CD4-positive, alpha-beta T cell treated with Interleukin-17A for 1 hour (primary cell): ENCODE measurements at places on chromosomes 4 and X.

GRCh38 chr4:185033950-185034349 lies 15.7 kb downstream of the HELT start:
- no peak for DNase-seq

DNA sequence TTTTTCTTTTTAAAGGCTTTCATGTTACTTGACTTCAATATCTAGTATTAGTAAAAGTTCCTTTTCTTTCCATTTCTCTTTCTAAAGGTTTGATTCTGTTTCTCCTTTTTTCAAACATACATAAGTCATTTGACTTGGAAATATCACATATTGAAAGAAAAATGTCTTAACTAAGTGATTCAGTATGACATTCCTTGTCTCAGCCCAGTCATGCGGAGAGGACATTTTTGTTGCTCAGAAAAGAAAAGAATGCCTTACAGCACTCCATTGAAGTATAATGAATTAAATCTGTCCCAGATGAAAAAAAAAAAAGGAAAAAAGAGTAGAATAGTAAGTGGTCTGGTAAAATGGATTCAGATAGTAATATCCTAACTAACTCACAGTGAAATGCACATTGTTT lies 466.1 kb downstream of the ADGRL3 start:
- no peak for DNase-seq

GRCh38 chr4:52576326-52576725 lies 82.8 kb downstream of the USP46 start:
- no peak for DNase-seq

- no peak for DNase-seq
These were observed 116.0 kb downstream of the SNCA start for GRCh38 chr4:89720981-89721380.

DNA sequence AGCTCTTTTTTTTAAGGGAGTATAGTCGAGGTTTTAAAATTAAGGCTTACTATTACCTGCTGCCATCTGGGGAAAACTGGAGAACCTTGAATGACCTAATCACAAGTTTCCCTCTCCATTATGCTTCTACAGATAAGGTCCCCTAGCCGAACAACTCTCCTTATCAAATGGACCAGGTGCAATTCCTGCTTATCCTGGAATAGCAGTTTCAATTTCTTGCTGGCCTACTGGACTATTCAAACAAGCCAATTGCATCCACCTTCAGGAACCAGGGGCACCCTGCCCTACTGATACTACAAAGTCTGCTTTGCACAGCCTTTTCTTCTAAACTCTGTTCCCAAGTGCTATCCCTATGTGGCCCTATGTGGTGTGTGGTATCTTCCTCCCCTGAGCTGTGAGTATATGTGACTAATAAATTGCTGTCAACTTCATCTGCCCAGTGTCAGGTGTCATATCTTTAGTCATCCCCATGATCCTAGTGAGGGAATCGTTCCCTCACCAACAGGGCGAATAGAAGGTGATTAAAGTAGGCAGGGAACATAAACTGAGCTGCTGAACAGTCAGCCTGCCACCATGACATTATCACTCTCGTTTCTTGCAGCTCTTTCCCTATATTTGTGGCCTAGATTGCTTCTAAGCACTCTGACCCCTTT lies 128.5 kb downstream of the ATG4A start:
- no peak for DNase-seq

- no peak for DNase-seq
These were observed 10.3 kb upstream of the PHEX start for GRCh38 chrX:22021751-22022324.

DNA sequence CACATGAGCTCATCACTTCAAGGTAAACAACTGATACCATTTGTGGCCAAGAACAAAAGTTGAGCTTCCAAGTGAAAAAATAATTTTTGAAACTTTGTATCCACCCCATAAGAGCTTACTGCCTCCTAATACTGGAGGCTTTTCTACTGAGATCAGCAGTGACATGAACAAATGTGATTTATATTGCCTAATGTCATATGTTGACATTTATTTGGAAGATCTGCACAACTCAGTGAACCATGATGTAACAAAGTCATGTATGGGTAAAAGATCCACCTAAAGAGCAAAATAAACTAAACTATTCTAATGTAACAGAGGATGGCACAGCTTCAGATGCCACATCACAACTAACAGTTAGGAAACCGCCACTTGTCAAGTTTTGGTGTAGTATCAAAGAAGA lies 65.8 kb downstream of the AFAP1 start:
- DNase-seq, result no peak

DNA sequence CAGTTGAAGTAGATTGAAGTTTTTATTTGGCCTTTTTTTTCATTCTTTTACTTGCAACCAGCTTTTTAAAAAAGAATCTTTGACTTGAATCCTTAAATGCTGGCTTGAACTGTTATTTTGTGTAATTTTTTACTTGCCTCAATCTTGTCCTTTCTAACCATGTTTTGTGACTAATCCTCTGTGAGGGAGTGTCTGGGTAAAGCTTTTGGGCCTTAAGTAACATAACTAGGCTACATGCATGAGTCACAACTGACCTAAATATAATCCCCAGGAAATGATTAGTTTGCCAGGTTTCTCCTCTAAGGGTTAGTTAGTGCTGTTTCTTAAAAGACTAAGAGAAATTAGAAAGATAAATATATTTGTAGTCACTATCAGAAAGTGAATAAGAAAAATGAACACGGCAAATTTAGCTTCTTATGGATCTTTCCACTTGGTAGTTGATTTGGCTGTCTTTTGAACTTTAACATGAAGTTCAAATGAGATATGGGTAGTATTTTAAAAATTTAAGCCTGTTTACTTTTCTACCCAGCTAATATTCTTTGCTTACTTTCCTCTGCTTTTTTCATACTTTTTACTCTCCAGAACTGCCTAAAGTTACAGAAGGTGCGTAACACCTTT lies 13.0 kb downstream of the EXOC1 start:
- peak; percentile 30 for DNase-seq

DNA sequence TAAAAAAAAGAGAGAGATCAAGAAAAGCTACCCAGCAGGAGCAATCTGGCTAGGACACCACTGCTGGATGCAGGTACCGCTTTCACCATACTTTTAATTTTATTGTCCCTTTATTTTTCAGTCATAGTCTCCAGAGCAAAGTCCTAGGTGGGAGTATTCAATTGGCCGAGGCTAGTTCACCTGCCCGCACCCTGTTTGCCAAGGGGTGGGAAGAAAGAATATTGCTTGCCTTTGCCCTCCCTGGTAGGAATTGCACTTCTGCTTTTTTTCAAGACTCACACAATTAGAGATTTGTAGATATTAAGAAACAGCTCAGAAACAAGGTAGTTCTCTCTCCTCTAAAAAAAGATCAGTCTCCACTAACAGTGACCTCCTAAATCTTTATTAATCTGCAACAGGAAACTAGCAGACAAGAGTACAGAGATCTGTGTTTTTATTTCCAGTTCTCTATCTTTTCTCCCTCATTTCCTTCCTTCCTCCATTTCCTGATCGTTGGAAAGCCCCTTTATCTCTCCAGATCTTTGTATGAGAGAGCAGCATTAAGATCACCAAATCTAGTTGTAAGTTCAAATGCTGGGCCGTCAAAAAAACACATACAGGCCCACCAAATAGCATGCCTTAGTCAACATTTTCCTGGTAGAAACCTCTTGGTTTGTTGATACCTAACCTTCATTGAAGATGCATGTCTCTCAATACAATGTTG lies 9.4 kb upstream of the RPGR start:
- DNase-seq, result no peak

GRCh38 chr4:127772769-127773671 lies 9.1 kb upstream of the HSPA4L start:
- DNase-seq, result no peak

- no peak for DNase-seq
These were observed 116.4 kb downstream of the PPP3CA start for GRCh38 chr4:101230801-101231426.

- DNase-seq, result no peak
These were observed at the start of gene PRRG1 for GRCh38 chrX:37349221-37350033. Gene PRRG1, plus strand, starts transcription at chrX:37349364. Its CDS starts 56,886 bp downstream, at chrX:37406250.

DNA sequence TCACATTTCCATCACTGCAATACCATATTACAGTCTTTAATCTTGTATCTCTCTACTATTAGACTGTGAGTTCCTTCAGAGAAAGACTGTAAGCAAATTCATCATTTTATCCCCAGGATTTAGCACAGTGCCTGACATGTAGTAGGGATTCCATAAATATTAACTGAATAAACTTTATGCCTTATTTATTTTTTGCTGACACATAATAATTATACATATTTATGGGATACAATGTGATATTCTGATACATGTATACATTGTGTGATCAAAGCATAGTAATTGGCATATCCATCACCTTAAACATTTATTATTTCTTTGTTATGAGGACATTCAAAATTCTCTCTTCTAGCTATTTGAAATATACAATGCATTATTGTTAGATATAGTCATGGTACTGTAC lies 3.7 kb downstream of the PPEF2 start:
- DNase-seq, result no peak

DNA sequence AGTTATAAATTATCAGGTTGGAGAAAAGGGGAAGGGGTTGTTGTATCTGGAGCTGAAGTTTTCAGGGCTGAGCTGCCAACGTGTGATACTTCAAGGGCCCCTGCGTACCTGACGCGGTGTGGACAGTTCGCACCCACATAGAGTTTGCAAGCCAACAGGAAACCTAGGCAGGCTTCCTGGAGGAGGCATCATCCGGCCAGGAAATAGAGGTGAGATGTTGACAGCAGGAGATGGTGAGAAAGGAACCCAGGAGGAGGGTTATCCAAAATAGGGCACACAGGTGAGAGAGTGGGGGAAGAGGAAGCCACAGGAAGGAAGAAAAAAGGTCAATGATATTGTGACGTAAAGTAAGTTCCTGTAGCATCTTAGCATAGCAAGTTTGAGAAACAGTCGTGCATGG lies 127.2 kb downstream of the DHRSX start:
- DNase-seq, result peak; percentile 27

DNA sequence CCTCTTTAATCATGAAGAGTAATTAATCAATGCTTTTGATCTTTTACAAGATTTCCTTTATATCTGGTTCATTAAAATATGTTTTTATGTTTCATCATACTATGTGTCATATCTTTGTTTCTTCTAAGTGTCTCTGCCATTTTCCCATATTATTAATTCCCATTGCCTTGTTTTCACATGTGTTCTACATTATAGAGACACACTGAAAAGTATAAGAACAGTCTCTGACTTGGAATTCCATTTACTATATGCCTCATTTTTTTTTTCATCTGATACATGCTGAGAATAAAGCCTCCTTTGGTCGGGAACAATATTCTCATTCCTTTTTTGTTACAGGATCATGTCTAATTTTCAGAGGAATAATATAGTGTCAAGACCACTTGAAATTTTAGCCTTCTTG lies 4.3 kb downstream of the BANK1 start:
- no peak for DNase-seq

- no peak for DNase-seq
These were observed 15.2 kb upstream of the RUFY3 start for GRCh38 chr4:70706516-70706915.

- DNase-seq, result no peak
These were observed 36.8 kb upstream of the SPON2 start for GRCh38 chr4:1208970-1209704.

DNA sequence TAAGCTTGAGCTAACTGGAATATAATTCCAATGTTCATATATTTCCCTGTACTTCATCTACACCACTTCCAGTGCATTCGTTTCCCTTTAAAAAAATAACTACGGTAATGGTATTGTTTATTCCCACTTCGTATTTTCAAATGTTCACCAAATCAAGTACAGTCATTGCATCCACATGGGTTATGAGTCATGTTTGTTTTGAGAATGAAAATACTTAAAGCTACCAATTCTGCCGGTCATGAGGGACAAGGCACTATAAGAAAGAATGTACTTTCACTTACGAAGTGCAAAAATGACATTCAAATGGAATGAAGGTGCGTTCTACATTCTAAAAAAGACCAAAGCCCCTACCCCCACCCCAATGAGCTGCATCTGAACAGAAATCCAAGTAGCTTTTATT lies 174.4 kb upstream of the FGF13 start:
- no peak for DNase-seq

GRCh38 chr4:31803526-31804195 lies 1083.5 kb downstream of the PCDH7 start:
- DNase-seq, result no peak

GRCh38 chrX:111386615-111387233 lies 25.3 kb downstream of the DCX start:
- DNase-seq, result no peak

- no peak for DNase-seq
These were observed 178.7 kb downstream of the FMR1NB start for GRCh38 chrX:148159796-148160195.

DNA sequence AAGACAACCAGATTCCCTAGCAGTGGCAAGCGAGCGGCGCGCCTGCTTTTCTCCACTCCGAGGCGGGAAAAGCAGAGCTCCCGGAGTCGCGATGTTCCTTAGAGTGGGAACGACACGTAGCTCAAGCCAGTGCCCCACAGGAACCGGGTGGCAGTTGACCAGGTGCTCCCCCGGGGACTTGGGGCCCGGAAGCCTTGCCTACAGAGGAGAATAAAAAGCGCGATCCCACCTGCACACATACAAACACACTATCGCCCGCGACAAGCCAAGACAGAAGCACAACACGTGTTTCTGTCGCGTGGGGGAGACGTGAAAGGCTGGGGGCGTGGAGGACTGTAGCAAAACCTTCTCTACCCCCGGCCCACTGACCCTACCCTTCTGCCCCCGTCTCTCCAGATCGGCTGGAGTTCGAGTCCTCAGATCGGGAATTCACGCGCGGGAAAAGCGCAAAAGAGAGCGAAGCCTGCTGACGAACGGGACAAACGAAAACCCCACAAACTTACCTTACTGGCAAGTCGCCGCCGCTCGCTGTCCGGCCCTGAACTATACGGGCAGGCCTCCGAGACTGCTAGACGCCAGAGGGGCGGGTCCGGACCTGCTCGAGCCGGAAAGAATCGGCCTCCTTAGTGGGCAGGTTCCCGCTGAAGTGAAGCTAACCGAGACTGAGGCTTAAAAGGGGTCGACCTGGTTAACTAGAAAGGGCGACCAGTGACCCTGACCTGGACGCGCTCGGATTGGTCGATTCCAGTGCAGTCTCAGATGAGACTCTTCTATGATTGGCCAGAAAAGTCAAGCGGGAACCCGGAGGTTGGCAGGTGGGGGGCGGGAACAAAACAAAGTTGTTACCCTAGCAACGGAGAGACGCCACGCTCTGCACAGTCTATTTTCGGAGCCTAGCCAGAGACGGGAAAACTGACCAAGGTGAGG lies at the start of the genes DNAAF6 and NUP62CL:
DNAAF6 (plus strand) TSS at position 842 of the 927 bp plus-strand sequence. CDS start 6,265 bp downstream, outside the sequence.
NUP62CL (minus strand) TSS at position 664 of the 927 bp plus-strand sequence. CDS start 31,287 bp downstream, outside the sequence.
- peak; percentile 86 for DNase-seq

- no peak for DNase-seq
These were observed 2.5 kb downstream of the VBP1 start for GRCh38 chrX:155218777-155219176.

- no peak for DNase-seq
These were observed 792.2 kb downstream of the ADGRL3 start for GRCh38 chr4:61992351-61992750.

- no peak for DNase-seq
These were observed 33.8 kb upstream of the SLIT2 start for GRCh38 chr4:20217951-20218350.

GRCh38 chrX:9851890-9852289 lies 65.7 kb downstream of the SHROOM2 start:
- DNase-seq, result no peak

- no peak for DNase-seq
These were observed 16.4 kb downstream of the MMAA start for GRCh38 chr4:145635630-145636029.
